ENCODE measurements at places on chromosomes 11 and 22. TPM values are rescaled to one million over a fixed set of nuclear protein-coding genes. Genes with fewer than 3 reads are reported as not detected.

DNA sequence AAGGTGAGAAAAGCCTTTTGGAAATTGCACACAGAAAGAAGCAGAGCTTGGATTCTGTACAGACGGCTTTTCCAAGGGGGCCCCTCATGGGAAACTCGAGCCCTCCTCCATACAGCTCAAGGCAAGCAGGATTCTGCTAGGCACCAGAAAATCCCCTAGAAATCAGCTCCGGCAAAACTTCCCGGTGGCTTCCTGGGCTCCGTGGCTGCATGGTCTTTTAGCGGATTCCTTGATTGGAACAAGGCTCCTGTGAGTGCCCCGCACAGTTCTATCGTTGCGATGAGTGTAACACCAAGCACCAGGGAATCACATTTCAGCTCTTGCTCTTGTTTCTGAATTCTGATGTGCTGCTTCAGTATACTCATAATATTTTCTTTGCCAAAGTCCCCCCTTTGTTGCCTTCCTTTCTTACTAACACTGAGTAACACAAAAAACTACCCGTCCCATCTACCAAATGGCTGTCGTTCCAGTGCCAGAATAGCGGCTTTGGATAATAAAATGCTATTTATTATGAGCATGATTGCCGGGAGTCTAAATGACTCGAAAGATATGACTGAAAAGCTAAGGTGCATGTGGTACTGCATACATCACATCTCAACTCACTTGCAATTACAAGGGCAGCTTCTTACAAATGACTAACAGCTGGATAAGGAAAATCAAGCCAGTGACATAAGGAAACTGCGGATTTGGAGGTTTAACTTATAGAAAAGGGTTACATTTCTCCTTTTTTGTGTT lies 494.1 kb downstream of the DLG2 start:
- no peak for DNase-seq

GRCh38 chr11:64334764-64335735 lies 5.0 kb upstream of the CCDC88B start:
- DNase-seq, result peak; percentile 61

DNA sequence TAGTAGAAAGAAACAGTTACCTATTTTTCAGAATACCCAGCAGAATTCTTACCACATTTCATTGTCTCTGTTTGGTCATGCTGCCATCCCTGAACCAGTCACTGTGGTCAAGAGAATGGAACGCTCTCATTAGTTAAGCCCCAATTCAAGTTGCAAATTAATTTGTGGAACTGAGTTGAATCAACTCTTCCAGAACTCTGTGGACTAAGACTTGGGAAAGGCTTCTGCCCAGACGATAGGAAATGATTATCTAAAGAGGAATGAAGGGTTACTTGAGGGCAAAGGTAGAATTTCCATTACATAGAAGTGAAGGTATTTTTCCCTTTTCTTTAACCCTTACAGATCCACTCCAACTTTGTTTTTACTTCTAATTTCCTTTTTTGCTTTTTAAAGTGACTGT lies 286.4 kb downstream of the DYNC2H1 start:
- no peak for DNase-seq

- DNase-seq, result no peak
Measured at GRCh38 chr22:30195245-30196140, 51.1 kb downstream of the LIF start.

DNA sequence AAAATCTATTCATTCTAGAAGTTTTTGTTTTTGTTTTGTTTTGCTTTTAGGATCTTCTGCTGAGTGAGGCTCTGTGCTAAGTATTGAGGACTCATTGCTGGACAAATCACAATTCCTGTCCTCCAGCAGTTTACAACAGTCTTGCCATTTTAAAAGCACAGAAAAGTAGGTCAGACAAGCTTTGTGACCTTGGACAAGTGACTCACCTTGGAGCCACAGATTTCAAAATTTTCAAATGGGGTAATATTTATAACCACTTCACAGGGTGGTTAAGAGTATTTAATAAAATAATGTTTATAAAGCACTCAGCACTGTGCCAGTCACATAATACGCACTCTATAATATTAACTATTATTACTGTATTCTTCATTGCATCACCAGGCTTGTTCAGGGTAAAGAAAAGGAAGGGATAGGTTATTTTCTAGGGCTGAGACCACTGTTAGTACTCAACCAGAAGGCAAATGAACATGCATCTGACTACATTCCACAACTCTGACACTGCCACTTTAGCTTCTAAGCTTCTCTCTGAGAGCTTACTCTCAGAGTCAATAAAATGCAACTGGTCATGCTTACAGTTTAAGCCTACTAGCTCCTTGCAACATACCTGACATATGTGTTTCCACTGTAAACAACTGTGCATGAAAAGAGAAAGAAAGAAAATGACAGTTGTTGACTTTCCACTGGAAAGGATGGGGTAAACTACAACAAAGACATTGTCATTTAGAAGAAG lies 63.2 kb upstream of the FIBIN start:
- DNase-seq, result no peak

- no peak for DNase-seq
Measured at GRCh38 chr11:70315716-70316115, 45.2 kb downstream of the PPFIA1 start.

GRCh38 chr11:111912535-111912934 lies at the start of gene HSPB2:
TSS of gene HSPB2 (plus strand) at chr11:111912734. CDS start at chr11:111912830, 96 bp downstream.
- DNase-seq, result no peak

DNA sequence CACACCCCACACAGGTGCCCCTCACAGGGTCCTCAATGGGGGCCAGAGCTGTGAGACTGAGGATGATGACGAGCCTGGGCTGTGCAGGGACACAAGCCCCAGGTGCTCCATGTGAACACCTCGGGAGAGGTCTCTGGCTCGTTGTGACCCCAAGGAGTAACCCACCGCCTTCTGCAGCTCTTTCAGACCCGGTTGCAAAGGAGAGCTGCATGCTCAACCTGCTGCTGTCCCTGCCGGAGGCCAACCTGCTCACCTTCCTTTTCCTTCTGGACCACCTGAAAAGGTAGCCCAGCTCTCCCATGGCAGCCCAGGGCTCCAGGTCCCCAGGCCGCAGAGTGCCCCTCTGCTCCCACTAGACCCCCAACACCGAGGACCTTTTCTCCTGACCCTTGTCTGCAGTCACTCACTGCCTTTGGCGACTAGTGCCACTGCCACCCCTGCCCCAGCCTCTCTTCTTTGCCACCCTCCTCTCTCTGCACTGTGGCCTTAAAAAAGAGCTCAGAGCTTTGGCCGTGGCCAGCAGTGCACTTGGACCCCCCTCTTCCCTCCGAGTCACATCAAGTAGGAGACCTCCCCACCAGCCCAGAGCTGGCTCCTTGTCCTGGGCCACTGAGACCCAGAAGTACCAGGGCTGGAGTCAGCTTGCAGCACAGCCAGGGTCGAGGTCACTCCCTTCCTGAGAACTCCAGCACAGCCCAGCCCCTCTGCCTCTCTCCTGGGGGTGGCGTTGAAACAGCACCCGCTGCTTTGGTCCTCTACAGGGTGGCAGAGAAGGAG lies 133.7 kb downstream of the BCR start:
- DNase-seq, result no peak

GRCh38 chr11:36006556-36006955 lies 62.7 kb downstream of the LDLRAD3 start:
- no peak for DNase-seq

- no peak for DNase-seq
Measured at GRCh38 chr22:42065438-42066125, 5.0 kb downstream of the NAGA start.

DNA sequence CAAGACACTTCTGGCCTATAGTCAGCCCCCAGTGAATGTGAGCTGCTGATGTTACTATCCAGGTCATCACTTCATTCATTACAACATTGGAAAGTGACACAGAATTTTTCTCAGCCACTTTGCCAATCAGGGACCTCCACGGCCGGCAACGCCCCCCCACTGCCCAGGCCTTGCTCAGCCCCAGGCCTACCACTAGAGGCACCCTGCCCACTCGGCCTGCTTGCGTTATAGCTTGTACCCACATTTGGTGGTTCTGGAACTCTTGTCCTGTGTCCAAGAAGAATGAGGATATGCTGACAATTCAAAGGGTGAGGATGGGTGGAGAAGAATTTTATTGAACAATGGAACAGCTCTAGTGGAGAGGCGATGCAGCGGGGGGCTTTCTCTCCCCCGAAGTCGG lies 96.2 kb downstream of the TSPAN18 start:
- no peak for DNase-seq

DNA sequence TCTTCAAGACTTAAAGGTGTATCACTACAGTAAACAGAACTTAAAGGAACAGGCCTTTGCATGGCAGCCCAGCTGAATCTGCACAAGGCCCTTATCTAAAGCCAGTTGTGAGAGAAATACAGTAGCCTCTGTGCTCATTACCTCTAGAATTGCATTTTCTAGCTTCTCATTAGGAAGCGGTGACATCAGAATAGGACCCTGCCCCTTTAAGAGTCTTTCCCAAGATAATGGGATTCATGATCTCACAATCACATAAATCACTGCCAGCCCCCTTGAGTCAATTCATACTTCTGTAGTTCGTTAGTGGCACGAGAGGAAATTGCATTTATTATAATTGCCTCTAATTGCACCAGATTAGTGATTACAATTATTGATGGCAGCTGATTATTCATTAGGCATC lies 170.3 kb downstream of the NTM start:
- DNase-seq, result no peak

- no peak for DNase-seq
Measured at GRCh38 chr11:111944139-111944538, 7.0 kb downstream of the DIXDC1 start.

DNA sequence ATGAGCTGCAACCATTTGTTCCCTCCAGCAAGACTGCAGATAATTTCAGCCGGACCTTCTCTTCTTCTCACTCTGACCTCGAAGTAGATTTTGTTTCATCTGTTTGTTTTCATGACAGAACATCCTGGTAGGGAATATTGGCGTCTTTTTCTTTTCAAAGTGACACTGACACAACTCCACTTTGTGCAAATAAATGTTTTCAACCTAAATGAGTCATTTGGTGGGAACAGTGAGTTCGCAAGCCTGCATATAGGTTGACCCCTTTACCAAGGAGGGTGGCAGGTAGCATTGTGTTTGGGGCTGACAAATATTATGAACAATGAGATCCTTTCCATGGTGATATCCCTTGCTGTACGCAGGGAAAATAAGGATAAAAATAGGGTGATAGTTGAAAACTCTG lies 55.0 kb downstream of the LARGE1 start:
- DNase-seq, result no peak

The LYVE1 gene
- not detected for total RNA-seq

The LPXN gene
- 284 TPM for total RNA-seq

The MAP6 gene
- total RNA-seq, result 0.40 TPM

The CNGA4 gene
- 0.22 TPM for total RNA-seq

The RCN1 gene
- 15.8 TPM for total RNA-seq

The PANX3 gene
- not detected for total RNA-seq

The KRTAP5-7 gene
- total RNA-seq, result 0.24 TPM

The KRTAP5-9 gene
- total RNA-seq, result 0.53 TPM

The OR51I1 gene
- total RNA-seq, result not detected

The WEE1 gene
- total RNA-seq, result 29.4 TPM

The ARHGAP42 gene
- total RNA-seq, result 3.1 TPM

The SLC5A1 gene
- total RNA-seq, result not detected
